Dermis microvascular lymphatic vessel endothelial cell (primary cell): ENCODE measurements at places on chromosomes 6 and 20.

DNA sequence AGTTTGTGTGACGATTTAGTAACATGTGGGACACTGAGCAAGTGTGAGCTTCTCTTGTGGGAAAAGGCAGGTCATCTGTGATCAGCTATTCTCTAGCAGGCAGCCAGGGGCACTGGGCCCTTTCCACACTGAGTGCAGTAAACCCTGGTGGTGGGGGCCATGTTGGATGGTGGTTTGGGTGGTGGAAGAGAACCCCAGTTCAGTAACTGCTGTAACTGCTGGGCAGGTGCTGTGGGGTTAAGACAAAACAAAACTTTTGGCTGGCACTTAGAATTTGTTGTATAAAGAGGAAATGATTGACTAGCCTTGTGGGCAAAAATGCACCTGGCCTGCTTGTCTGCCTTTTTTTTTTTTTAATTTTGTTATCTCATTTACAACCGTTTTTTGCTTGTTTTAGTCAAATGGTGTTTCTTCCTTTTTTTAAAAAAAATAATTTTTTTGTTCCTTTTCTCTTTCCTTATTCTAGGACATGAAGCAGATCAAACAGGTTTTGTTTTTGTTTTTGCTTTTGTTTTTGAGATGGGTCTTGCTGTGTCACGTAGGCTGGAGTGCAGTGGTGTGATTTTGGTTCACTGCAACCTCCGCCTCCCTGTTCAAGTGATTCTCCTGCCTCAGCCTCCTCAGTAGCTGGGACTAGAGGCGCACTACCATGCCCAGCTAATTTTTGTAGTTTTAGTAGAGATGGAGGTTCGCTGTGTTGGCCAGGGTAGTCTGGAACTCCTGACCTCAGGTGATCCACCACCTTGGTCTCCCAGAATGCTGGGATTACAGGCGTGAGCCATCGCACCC, 59.8 kb downstream of the IGF2R start:
- no peak for DNase-seq

DNA sequence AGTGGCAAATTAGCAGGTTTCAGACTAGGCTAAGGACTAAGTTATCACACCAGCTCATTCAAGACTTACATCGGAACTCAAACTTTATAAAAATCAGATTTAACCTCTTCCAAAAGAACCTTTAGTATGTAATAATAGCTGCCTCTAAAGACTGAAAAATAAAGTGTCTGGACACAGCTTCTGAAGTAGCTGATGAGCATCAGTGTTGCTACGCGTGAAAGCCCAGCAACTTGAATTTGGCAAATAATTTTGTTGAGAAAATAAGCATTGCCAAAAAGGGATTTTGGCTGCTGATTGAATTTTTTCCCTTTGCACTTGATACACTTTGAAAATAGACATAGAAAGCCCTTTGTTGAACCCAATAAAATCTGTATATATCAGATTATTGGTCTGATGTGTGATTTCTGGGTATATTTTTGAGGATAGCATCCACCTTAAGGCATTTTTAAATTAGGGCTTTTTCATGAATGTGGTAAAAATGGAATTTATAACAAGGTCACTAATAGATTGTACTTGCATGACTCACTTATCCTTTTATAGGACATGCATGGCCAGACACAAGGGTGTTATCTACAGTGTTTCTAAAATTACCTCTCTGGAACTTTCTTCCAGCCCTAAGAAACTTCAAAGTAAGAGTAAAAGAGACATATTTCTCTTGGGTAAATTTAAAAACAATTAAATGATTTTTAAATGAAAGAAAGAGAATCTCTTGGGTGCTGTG, 350.4 kb downstream of the TENT5A start:
- no peak for DNase-seq

DNA sequence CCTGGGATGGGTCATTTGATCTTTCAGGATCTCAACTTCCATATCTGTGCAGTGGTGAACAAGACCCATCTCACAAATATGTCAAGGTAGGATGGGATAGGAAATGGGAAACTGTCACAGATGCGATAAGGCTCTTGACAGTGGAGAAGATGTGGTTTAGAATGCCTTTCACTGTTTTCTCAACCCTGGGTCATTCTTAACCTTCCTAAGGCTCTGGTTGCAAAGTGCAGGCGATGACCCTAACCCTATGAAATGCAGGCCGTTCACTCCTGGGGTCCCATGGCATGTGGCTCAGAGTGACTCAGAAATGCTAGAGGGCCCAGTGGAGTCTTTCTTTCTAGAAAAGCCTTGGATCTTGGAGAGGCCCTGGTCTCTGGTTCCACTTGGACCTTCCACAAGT, 61.7 kb downstream of the FOXA2 start:
- no peak for DNase-seq

GRCh38 chr20:24679448-24680047, 210.1 kb downstream of the SYNDIG1 start:
- DNase-seq: no peak

- no peak for DNase-seq
These were observed 177.7 kb downstream of the TSHZ2 start for GRCh38 chr20:53149890-53150205.

- no peak for DNase-seq
These were observed 27.7 kb downstream of the NFATC2 start for GRCh38 chr20:51514836-51515235.
